Endothelial cell (in vitro differentiated cells): ENCODE measurements at places on chromosomes 5 and 9. TPM values are rescaled to one million over a fixed set of nuclear protein-coding genes. Genes with fewer than 3 reads are reported as not detected.

The PHF24 gene
- 0.13 TPM for total RNA-seq

The CXCL14 gene
- total RNA-seq = 0.13 TPM

The SHB gene
- 18.5 TPM for total RNA-seq

The ASTN2 gene
- 10.0 TPM for total RNA-seq

The CDX1 gene
- total RNA-seq = 0.59 TPM

The CAMSAP1 gene
- total RNA-seq = 44.7 TPM

The FBXL7 gene
- 63.8 TPM for total RNA-seq

The RNF183 gene
- total RNA-seq = not detected

The JMY gene
- total RNA-seq = 7.7 TPM

The FAM221B gene
- not detected for total RNA-seq

The TGFBI gene
- 27.9 TPM for total RNA-seq

The SRD5A1 gene
- total RNA-seq = 21.6 TPM

The PBX3 gene
- 37.6 TPM for total RNA-seq

The LCN12 gene
- 1.5 TPM for total RNA-seq

The TIMD4 gene
- total RNA-seq = not detected

The AJM1 gene
- total RNA-seq = 0.80 TPM

The CCL28 gene
- 0.46 TPM for total RNA-seq

The SPATA6L gene
- 6.7 TPM for total RNA-seq

The OMD gene
- total RNA-seq = not detected

The BAG1 gene
- total RNA-seq = 61.5 TPM

The HTR1A gene
- total RNA-seq = not detected

The NDUFAF2 gene
- total RNA-seq = 13.9 TPM

The MYOZ3 gene
- 12.0 TPM for total RNA-seq

The CTXN3 gene
- total RNA-seq = 5.4 TPM

The CBY3 gene
- not detected for total RNA-seq

The SLC6A7 gene
- total RNA-seq = not detected

The MZB1 gene
- total RNA-seq = 0.38 TPM

The MPDZ gene
- total RNA-seq = 97.0 TPM

The DBH gene
- 0.08 TPM for total RNA-seq

The SLC46A2 gene
- not detected for total RNA-seq

The TMEM215 gene
- total RNA-seq = 0.18 TPM

The PCDH12 gene
- total RNA-seq = 64.0 TPM

The PCA3 gene
- total RNA-seq = 0.62 TPM

The TAF1L gene
- not detected for total RNA-seq

The TTF1 gene
- 22.3 TPM for total RNA-seq

The PCDHB7 gene
- total RNA-seq = 4.6 TPM

The HMCN2 gene
- total RNA-seq = 29.6 TPM

The IL5 gene
- total RNA-seq = not detected

The PRR16 gene
- total RNA-seq = not detected

The CCNJL gene
- 65.0 TPM for total RNA-seq

The NR5A1 gene
- total RNA-seq = 1.2 TPM

The STPG3 gene
- not detected for total RNA-seq

The TRPM6 gene
- total RNA-seq = 1.9 TPM

The LRRC70 gene
- total RNA-seq = 35.0 TPM

The RABL6 gene
- total RNA-seq = 88.4 TPM

The ADAMTS13 gene
- total RNA-seq = 9.1 TPM

The C9orf78 gene
- total RNA-seq = 29.1 TPM

The PAXX gene
- 8.3 TPM for total RNA-seq

The MAPKAP1 gene
- 74.6 TPM for total RNA-seq

The SLC36A2 gene
- not detected for total RNA-seq
